ENCODE measurements at places on chromosomes 1 and 21.

DNA sequence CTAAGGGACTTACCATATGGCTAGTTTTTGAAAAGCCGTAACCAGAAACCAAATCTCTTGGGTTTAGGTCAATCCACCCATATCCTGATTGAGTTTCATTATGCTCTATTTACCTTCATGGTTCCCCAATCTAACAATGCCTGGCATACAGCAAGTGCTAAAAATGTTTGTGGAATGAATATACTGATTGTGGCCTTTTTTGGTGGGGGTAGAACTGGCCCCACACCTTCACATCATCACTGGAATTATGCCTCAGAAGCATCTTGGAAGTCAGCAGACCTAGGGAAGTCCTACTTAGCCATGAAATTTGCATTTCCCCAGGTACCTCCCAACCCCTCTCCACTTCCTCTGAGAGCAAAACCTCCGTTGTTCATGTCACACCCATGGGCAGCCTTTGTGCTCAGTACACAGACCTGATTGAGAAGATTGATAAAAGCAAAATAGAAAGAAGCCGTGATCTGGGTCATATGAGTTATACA is 17.8 kb upstream of the SLAMF1 start:
- DNase-seq, result no peak

DNA sequence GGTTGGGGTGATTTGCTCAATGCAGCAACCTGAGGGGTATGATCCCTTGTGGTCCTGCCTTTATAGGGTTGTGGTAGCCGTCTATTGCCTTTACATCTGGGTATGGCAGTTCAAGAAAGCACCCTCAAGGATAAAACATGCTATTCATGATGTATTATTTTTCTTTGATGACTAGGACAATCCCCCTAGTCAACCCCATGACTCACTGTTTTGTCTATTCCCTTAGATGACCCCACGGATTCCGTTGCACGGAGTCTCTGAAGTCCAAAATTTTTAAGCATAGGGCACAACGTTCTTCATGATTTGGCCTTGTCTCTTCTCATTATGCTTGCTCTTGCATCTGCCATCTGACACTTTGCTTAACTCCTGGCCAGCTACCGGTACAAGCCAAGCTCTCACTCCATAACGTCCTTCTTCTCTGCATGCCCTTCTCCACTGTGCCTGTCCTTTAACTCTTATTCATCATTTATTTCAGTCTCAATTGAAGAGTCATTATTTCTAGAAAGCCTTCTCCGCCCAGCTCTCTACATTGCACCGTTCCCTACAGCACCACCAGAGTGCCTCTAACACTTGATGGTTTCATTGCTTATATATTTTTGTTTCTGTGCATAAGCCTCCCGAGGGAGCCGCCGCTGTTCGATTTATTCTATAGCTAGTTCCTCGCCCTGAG is 838 bp upstream of the DISP1 start:
- DNase-seq, result no peak

GRCh38 chr1:100832694-100833428 is 61.8 kb downstream of the EXTL2 start:
- DNase-seq, result peak; percentile 41

GRCh38 chr1:64686828-64687724 is 57.8 kb upstream of the RAVER2 start:
- DNase-seq, result peak; percentile 41

GRCh38 chr1:115325874-115326273 is 12.2 kb downstream of the NGF start:
- DNase-seq, result no peak

DNA sequence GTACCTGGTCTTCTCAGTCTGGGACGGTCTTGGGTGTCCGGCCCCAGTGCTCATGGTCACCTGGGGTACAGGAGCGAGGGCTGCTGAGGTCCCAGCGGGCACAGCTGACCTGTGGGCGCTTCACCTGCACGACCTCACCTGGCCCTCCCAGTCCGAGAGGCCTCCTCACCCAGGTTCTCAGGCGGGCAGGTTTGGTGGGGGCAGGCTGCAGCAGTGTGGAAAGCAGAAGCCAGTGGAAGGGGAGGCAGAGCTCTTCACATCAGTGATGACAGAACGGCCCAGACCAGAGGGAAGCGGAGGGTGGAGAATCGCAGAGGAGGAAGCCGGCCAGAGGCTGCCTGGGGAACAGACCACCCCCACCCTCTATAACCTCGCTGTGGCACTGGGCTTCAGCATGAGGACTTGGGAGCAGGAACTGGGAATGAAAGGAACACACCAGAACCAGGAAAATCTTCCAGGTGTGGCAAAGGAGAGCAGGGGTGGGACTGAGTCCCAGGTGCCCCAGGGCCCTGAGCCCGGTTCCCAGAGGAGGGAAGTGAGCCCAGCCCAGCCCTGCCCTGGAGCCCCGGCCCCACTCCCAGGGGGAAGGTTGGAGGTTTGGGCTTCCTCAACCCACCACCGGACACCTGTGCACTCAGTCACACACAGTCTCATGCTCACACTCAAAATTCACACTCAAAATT is 265.2 kb upstream of the VAMP3 start:
- DNase-seq, result no peak

- DNase-seq, result no peak
These were observed 9.3 kb upstream of the MMEL1 start for GRCh38 chr1:2642131-2642559.

GRCh38 chr1:12542138-12542465 is 75.9 kb downstream of the DHRS3 start:
- no peak for DNase-seq

GRCh38 chr1:40386359-40386723 is 12.8 kb downstream of the SMAP2 start:
- DNase-seq, result peak; percentile 0

- no peak for DNase-seq
These were observed 5.8 kb downstream of the ELF3 start for GRCh38 chr1:202016022-202016810.

GRCh38 chr21:14722841-14723483 is 176.8 kb upstream of the SAMSN1 start:
- no peak for DNase-seq

- DNase-seq, result peak; percentile 43
These were observed 255.8 kb upstream of the CACYBP start for GRCh38 chr1:174743654-174744561.

GRCh38 chr1:229238231-229238630 is 32.7 kb upstream of the RAB4A start:
- no peak for DNase-seq

DNA sequence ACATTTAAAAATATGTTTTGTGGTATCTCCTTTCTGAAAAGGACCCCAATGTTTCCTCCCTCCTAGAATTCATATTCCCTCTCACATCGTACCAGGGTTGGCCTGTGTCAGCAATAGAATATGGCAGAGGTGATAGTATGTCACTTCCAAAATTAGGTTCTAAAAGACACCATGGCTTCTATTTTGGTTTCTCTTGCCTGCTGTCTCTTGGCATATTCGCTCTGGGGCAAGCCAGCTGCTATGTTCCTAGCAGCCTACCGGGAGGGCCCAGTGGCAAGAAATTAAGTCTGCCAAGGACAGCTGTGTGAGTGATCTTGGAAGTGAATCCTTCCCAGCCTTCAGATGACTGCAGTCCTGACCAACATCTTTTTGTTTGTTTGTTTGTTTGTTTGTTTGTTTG is 92.9 kb upstream of the PPM1J start:
- DNase-seq, result no peak

DNA sequence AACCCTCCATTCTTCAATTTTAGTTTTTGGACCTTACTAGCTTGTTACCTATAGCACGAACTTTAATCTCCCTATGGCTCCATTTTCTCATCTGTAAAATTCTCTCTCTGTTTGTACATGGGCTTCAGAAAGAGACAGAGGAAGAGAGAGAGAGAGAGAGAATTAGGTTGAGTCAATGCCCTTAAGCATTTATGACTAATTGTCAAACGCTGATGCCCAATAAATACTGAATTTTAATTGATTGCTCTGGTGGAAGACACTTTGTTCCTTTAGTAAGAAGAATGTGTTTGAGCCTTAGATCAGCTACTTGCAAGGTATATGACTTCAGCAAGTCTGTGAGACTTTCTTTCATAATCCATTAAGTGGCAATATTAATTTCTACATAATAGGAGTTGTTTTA is 743.1 kb upstream of the ADGRL4 start:
- DNase-seq, result no peak

GRCh38 chr1:85583611-85584263 is 3.2 kb downstream of the CCN1 start:
- peak; percentile 20 for DNase-seq

DNA sequence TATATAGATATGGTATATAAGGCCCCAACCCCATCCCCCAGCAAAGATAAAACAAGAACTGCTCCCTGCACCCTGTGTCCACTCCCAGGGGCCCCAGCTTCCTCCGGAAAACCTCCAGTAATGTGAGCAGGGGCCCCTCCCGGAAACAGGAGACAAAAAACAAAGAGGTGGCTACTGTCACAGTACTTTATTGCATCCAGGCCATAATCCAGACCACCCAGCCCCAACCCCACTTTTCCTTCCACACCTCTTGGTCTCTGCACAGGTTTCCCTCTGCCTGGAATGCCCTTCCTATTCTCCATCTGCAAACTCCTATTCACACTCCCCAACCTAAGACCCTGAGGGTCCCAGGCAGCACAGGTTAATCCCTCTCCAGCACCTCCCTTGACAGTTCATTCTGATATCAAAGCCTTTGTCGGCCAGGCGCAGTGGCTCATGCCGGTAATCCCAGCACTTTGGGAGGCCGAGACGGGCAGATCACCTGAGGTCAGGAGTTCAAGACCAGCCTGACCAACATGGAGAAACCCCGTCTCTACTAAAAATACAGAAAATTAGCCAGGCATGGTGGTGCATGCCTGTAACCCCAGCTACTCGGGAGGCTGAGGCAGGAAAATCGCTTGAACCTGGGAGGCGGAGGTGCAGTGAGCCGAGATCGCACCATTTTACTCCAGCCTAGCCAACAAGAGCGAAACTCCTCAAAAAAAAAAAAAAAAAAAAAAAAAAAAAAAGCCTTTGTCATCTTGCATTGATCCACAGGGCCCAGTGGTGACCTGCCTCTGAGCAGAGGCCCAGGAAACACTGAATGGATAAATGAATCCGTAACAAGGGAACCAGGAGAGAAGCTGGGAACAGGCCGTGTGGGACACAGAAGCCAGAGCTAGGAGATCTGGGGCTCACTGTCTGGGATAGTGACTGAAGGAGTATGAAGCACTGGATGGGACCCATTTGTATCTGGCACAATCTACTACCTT is 2.3 kb upstream of the AUNIP start:
- no peak for DNase-seq

DNA sequence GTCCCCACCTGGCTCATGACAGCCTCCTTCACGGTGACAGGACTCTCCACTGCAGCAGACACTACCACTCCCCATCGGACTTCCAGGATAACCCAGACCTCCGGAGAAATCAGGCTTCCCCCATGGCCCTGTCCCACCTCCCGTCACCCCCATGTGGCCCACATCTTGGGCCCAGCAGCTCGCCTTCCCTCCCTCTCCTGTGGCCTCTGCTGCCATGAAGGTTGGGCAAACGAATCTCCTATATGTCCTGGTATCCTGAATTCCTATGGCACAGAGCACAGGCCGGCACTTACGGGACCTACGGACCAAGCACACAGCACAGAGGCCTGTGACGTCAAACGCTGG is 82.0 kb downstream of the NPHP4 start:
- no peak for DNase-seq

DNA sequence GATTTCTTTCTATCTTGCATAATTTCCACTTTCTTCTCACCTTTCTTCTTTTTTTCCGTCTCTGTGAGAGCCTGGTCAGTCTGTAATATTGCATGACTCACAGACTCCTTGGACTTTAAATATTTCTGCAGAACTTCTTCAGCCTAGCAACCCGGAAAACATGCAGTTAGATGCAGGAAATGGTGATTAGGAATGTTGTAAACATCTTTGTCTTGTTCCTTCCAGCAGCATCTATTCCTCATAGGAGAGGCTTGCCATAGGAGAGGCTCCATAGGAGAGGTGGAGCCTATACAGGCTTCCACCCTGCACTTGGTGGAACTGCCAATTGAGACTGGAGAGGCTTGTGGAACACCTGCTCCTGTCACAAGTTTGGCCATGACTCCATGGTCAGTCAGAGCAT is 10.0 kb downstream of the GBP5 start:
- no peak for DNase-seq

DNA sequence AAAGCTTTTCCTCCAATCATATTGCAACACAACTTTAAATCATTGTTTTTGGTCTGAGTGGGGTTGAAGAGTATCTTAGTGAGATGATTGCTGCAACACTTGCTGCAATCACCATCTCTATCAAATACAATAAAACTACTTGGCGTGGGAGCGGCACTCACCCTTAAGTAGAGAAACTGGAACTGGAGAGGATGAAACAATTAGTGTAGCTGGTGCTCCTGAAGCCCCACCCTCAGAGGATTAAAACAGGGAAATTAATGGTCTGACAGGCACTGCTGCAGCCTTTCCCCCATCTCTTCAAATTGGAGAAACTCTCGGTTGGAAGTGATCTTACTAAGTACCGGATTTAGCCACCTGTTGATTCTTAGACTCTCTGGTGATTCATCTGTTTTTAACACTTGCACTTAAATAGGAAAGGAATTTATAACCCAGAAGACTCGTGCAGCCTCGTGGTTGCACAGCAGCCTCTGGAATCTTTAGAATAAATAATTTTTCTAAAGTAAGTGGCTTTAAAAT is 80.5 kb upstream of the KIF26B start:
- peak; percentile 64 for DNase-seq

- no peak for DNase-seq
These were observed 74.0 kb upstream of the ZBTB18 start for GRCh38 chr1:243977094-243977493.

GRCh38 chr21:32452641-32453040 is 40.1 kb downstream of the EVA1C start:
- DNase-seq, result no peak

DNA sequence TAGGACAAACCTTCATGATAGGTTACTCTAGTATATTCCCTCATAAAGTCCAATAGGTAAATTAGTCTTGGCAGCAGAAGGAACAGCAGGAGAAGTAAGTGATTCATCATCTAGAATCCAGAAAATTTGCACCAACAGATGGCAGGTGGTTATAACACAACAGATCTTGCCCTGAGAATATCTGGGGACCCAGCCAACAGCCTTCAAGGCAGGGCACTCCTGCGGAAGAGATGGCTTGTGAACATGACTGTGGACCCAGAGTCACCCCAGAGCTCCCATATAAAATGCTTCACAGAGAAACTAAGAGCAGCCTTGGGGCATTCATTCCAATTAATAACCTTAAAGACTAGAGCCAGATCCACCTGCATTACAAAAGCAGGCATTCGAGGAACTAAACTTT is 7.9 kb upstream of the PLA2G2C start:
- DNase-seq, result no peak

- DNase-seq, result no peak
These were observed 2.7 kb downstream of the COLGALT2 start for GRCh38 chr1:184034761-184035379.

GRCh38 chr1:117646007-117646811 is 40.4 kb downstream of the TENT5C start:
- DNase-seq, result no peak

GRCh38 chr1:167328816-167329483 is 108.3 kb downstream of the POU2F1 start:
- DNase-seq, result peak; percentile 91
